ENCODE measurements at places on chromosomes 16 and 17.

GRCh38 chr16:57753448-57754353, 18.1 kb downstream of the KATNB1 start:
- no peak for DNase-seq

GRCh38 chr17:42819939-42820535, 4.0 kb downstream of the BECN1 start:
- no peak for DNase-seq

GRCh38 chr17:63505341-63505740, 17.8 kb upstream of the KCNH6 start:
- DNase-seq = no peak

DNA sequence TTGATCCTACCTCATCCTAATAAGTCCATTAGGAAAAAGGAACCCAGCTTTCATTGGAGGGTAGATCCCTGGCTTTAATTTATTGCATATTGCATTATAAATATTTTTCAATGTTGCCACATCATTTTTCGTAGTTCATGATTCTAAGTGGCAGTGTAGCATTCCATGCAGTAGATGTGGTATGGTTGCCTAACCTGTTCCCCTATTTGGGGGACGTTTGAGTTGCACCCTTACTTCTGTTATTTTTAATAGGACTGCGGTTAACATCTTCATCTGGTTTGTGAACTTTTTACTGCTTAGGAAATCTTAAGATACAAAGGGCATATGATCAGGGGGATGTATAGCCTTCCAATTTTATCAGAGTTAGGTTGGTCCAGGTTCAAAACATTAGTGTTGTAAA, 5.4 kb downstream of the SCPEP1 start:
- no peak for DNase-seq

All from 8988T (cell line).